HTR-8/SVneo (cell line): ENCODE measurements at places on chromosomes 2 and 18.

GRCh38 chr18:30814446-30814845 lies 228.1 kb downstream of the DSC3 start:
- no peak for DNase-seq

GRCh38 chr2:134500211-134500935 lies 218.4 kb downstream of the TMEM163 start:
- no peak for DNase-seq

DNA sequence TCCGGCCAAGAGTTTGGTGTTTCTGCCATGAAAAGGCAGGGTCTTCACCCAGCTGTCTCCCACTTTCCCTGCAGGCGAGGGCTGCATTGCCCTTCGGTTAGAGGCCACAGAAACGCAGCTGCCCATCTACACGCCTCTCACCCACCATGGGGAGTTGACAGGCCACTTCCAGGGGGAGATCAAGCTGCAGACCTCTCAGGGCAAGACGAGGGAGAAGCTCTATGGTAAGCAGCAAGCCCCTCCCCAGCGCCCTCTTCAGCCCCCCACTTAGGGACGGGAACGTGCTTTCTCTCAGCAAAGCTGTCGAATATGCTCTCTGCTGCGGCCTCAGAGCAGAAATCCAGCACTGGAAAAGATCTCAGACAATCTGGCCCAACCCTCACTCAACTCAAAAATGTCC lies 57.7 kb upstream of the ATG16L1 start:
- DNase-seq, result no peak

DNA sequence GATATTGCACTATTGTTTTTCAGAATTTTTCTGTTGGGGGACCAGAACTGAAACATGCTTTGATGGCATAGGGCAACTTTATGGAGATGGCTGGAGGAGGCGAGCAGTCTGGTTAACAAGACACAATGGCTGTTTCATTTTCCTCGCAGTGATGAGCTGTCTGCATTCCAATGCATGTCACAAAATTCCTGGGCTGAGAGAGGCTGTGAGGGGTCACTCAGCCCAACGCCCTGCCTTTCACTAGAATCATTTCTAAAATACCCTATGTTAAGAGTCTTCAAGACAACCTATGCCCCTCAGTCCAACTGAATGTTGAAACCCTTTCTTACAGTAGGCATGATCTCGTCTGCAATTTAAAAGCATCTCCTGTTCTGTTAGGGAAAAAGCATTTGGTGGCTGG lies 1090.0 kb downstream of the BCL11A start:
- no peak for DNase-seq

- DNase-seq, result no peak
Measured at GRCh38 chr2:144143294-144144151, 376.4 kb downstream of the ZEB2 start.

DNA sequence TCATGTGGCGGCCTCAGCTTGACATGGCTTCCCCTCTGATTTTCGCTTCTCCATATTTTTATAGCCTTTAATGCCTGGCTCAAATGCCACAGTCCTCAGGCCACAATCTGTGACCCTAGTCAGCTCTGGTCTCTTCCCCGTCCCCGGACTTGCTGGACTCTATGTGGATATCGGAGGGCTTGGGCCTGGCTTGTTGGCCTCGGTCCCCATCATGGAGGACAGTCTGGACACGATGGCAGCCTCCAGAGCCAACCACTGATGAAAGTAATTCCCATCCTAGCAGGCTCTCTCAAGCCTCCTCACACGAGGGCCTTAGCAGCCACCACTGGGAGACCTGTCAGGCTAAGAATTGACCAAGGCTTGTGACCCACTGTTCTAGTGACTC lies 61.6 kb downstream of the LPIN1 start:
- DNase-seq, result no peak

DNA sequence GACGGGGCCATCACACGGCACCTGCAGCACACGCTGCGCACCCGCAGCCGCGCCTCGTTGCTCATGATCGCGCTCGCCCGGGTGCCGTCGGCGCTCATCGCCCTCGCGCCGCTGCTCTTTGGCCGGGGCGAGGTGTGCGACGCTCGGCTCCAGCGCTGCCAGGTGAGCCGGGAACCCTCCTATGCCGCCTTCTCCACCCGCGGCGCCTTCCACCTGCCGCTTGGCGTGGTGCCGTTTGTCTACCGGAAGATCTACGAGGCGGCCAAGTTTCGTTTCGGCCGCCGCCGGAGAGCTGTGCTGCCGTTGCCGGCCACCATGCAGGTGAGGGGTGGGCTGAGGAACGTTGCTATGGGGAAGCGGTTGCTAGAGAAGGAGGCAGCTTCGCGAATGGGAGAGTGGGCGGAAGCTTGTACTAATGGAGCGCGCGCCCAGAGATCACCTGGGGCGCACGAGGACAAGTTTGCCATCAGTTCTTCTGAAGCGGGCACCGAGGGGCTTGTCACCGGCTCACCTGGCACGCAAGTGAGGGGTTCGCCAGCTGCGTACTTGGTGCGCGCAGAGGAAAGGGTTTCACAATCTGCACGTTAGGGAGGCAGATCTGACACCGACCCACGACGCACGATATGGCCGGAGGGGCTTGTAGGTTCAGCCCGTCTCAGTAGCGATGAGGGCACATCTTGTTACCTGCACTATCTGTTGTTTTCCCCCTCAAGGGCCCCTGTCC lies 45.6 kb downstream of the DDX18 start:
- DNase-seq, result no peak

GRCh38 chr2:104528101-104528500 lies 325.8 kb upstream of the POU3F3 start:
- DNase-seq, result no peak

- no peak for DNase-seq
Measured at GRCh38 chr2:205936446-205936845, 149.5 kb downstream of the INO80D start.

DNA sequence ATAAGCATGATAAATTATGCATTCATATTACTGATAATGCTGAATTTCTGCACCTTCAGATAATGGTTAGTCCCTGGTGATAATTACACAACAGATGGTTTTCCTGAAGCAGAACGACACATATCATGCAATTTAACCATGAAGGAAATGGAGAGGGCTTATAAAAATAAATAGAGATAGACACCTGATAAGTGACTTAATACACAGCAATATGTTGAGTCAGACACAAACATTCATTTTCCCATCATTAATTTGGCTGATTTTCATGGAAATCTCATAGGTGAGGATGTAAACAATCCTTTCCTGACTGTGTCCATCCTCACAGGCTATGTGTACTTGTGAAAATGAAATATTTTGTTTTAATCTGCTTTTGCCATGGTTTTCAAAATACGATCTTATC lies 36.9 kb upstream of the DSEL start:
- DNase-seq, result no peak

DNA sequence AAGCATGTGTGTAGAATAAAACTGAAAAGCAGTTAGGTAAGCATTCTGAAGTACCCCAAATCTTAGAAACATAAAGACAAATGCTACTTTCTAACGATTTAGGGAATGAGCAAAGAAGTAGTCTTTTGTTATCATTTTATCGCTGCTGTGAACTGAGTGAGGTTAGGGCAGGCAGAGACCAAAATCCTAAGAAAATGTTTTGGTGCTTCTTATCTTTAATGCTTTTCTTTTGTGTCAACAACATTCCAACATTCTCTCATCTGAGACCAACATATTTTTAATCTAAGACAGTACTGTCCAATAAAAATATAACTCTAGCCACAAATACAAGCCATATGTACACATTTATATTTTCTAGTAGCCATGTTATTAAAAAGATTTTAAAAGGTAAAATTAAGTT lies 789.4 kb upstream of the PIK3C3 start:
- no peak for DNase-seq

DNA sequence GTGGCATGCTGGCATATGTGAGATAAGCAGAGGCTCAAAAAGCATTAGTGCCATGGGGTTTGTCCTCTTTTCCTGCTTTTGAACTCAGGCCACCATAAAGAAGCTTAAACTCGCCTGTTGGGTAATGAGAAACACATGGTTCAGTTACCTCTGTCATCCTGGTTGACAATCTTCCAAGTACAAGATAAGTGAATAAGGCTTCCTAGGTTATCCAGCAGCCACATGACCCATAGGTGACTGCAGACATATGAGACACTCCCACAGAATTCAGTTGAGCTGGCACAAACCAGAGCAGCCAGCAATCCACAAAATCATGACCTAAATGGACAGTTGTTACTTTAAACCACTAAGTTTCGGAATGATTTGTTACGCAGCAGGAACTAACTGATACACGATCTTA lies 97.3 kb downstream of the TACR1 start:
- DNase-seq, result no peak

DNA sequence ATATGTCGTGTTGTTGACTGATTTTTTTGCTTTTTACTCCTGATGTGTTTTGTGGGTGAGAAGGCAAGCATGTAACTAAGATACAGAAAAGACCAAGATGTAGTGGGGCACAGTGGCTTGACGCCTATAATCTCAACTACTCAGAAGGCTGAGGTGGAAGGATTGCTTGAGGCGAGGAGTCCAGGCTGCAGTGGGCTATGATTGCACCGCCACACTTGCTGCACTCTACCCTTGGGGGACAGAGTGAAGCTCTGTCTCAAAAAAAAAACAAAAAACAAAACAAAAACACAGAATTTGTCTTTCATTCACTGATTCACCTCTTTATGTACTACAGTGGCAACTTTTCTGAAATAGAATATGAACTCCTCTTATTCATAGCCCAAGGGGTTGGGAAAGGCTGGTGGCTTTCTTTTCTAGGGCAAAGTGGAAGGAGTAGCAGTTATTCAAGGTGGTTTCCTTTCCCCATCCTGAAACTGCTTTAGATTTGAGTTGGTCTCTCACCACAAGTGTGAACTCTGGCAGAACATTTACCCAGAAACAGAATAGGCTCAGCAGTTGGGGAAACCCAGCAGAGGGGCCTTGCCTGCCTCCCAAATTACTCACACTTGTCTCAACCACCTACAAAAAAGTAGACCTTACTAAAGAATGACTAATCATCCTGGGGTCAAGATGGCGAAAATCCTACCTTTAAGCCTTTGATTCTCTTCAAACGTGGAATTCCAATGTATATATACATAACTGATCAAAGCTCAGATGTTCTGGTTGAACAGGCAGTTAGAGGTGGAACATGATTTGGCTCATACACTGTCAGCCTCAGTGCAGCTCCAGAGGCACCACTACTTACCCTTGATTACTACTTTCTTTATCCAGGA lies 6.5 kb downstream of the TANK start:
- DNase-seq, result no peak

DNA sequence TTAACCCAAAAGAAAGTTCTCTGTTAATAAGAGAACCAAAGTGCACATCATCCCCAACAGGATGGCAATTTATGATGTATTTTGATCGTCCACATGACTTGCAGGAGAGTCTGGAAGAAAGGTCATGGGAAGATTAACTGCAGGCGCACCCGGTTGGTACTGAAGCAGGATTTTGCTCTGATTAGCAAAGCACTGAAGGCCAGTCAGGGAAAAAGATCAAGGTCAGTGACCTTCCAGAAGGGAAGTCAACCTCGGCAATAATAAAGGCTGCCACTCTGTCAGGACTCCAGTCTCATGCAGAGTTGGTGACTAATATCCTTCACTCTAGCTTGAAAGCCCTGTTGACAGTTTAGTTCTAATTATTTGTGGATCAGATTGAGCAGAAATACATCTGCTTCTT lies 432.7 kb upstream of the RAB12 start:
- no peak for DNase-seq

- no peak for DNase-seq
Measured at GRCh38 chr2:74004212-74005182, 19.8 kb downstream of the TET3 start.

GRCh38 chr2:10027660-10028330 lies 15.6 kb upstream of the KLF11 start:
- DNase-seq, result no peak

GRCh38 chr2:36097022-36097421 lies 258.6 kb upstream of the CRIM1 start:
- DNase-seq, result no peak

DNA sequence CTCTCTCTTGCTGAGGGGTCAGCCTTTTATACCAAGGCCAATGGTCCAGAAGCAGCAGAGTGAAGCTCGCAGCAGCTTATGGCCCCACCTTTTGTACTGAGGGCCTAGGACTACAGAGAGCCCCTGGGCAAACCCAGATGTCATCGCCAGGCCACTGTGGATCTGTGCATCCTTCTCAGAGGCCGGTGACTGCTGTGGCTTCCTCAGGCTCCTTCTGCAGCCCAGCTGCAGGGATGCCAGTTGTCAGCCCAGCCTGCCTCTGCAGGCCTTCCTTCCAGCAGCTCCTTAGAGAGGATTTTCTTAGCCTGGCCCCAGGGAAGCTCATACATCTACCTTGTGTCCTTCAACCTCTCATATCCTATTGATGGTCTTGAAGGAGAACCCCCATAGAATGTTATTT lies 6.5 kb upstream of the ACOXL start:
- no peak for DNase-seq
